ENCODE measurements at places on chromosomes 13 and 19.

DNA sequence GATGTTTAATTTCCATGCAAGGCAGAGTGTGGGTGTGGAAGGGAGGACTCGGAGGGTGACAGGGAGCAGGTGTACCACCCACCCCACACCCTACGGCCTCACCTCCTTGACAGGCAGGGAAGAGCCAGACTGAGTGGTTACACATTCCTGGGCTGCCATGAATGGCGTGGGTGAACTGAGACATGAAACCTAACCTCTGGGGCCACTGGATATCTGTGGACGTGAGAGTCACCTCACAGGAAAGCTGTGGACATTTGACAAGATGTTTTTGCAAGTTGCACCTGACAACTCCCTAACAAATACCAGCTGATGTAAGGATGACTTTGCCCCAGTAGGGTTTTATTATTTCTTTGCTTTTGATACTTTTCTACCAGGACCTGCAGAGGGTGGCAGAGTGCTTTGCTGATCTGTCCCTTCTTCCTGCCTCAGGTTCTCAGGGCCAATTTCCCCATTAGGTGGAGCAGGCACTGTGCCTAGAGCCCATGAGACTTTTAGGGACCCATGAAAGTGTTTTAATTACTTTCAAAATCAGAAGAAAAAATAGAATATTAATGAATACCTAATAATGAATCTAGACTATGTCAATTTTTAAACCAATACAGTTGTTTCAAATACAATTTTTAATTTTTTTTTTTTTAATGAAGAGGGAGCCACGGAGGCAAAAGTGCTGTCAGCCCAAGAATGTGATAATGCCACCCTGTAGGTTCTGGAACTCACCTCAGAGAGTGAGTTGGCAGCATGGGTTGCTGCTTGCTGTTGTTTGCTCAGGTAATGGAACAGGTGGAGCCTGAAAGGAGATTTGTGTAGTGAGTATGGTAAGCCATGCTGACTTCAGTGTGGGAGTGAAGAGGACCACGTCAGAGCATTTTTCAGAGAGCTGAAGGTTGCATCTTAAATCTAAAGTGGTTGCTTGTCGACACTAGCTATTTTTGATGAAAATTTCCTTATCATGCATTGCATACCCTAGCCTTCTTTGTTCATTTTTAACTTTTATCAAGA, 58.0 kb upstream of the CYSLTR2 start:
- peak; percentile 30 for DNase-seq

DNA sequence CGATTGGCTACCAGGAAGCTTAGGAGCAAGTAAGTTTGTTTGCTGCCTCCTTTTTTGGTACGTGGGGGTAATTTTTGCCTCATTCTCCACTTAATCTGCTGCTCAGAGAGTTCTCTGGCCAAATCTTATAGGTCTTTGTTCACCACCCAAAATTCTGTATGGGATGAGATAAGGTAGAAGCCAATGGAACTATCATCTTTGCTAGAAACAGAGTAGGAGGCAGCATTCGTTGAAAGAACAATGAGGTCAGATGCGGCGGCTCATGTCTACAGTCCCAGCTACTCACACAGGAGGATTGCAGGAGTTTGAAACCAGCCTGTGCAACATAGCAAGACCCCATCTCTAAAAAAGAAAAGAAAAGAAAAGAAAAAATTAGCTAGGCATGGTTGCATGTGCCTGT, 5.0 kb upstream of the DNAAF3 start:
- DNase-seq = no peak

DNA sequence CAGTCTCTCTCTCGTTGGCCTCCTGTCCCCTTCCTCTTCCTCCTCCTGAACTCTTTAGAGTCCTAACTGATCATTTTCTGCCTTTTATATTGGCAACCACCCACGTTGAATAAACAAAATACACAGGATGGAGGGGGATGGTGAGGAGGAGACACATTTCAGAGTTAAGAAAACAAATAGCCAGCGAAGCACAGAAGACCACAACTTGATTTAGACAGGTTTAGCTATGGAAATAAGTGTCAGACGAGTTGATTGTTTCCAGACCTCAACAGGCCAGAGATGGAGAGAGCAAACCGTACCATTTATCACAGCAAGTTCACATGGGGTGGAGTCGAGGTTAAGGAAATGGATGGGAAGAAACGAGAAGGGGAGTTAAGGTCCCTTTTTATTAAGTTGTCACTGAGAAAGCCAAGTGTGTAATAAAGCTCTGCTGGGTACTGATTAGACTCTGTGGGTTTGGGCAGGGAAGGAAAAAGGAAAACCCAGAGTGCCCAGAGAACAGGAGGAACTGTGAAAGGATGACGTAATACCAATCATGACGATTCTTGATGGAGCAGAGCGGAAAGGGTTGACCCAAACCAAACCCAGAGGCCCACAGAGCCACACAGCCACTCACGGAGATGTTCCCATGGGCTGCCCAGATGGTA, 11.1 kb upstream of the SERP2 start:
- DNase-seq = no peak

DNA sequence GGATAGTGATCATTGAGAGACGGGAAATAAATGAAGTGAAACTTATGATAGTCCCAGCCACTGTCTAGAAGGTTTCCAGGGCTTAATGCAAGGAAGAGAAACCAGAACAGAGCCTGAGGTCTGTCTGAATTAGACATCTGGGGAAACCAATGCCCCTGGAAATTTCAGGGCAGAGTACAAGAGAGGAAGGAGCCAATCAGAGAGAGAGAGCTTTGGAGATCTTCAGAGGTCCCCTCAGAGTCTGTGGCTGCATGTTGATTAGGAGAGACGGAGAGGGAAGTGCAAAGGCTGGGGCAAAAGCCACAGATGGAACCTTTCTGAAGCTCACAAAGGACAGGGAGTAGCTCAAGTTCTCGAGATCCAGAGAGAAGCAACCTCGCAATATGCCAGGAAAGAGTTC, 378.0 kb downstream of the DNAJC15 start:
- no peak for DNase-seq

GRCh38 chr13:24868874-24869273, 104.9 kb downstream of the RNF17 start:
- no peak for DNase-seq

- DNase-seq = no peak
Measured at GRCh38 chr19:29714371-29714952, 599 bp downstream of the C19orf12 start.

- DNase-seq = no peak
Measured at GRCh38 chr13:38384171-38384570, 34.5 kb downstream of the UFM1 start.

DNA sequence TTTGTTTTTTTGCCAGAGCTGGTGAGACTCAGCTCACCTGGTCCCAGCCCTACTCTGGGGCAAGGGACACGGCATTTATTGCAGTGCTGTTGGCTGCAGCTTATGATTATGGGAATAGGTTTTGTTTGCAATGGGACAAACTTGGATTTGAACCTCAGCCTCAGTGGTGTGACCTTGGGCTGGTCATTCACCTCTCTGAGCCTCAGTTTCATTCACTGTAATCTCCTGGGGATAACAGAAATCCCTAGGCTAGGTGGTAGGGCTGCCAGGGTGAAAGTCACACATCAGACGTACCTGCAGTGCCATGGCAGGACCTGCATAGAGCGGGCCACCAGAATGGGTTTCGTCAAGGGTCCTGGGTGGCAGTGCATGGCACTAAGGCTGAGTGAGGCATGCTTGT, 73.7 kb upstream of the MEDAG start:
- no peak for DNase-seq

GRCh38 chr13:60165391-60166099, 1.8 kb upstream of the DIAPH3 start:
- no peak for DNase-seq

DNA sequence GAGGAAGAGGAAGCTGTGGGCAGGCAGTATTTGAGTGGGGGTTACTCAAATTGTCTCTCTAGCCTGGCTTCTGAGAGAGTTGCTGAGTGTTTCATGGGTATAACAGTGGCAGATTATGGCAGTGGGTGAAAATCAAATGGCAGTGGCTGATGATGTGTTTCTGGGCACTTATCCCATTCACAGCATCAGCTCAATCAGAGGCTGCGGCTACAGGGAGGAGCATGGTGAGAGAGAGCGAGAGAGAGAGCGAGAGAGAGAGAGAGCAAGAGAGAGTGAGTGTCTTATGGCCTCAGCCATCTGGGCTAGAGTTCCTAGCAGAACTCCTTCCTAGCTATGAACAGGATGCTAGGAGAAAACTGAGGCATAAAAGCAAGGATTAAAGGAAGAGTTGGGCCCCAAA, 178.9 kb downstream of the OLFM4 start:
- DNase-seq = no peak

DNA sequence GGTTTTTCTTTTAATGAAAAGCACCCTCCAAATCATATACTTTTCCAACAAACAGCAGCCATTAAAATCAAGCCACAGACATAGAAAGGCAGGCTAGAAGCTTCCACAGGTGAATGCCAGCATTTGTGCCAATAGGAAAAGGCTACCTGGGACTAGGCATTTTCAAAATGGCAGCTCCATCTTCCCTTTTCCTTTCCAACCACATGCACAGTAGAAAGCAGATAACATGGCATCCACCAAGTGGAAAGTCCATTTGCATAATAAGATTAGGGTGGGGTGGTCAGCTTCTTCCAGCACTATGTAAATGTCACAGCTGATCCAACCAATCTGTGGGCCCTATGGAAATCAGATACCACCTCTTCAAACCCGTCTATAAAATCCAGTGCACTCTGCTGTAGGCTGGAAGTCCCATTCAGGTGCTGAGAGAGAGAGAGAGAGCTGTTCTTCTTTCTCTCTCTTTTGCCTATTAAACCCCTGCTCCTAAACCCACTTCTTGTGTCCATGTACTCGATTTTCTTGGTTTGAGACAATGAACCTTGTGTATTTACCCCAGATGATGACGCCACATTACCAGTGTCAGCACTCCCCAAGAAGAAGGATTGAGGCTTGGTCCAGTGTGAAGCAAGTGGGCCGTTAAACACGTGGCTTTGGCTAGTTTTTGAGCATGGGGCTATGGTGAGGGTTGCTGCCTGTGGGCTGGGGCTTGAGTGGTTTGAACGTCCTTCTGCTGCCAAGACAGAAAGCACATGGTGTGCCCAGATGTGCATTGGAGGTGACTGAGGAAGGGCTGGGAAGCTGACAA, 24.2 kb upstream of the IGFL1 start:
- DNase-seq = no peak

DNA sequence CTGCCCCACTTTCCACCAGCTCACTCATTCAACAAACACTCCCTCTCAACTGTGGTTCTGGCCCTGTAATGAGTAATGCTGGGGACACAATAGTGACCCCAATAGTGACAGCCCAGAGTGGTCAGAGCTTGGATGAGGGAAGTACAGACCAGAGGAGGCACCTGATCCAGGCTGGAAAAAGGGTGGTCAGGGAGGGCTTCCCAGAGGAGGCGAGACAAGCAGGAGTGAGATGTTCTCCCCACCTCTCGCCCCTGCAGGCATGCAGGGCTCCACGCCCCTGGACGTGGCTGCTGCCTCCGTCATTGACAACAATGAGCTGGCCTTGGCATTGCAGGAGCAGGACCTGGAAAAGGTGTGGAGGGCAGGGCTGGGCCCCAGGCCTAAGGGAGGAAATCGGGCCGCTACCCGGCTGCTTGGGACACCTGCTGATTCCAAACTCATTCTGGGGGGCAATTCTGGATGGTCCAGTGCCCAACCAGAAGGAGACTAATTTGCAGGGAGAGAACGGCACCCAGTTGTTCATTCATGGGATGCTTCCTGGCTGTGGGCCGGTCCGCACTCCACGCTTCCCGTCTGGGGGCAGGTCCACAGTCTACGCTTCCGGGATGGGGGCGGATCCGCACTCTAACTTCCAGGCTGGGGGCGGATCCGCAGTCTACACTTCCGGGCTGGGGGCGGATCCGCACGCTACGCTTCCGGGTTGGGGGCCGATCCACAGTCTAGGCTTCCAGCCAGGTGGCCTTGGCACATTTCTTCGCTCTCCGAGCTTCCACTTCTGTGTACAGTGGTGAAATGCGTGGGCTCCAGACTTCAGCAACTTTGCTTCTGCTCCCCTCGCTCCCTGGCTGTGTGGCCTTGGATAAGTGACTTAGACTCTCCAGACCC, 63.4 kb downstream of the RYR1 start:
- no peak for DNase-seq

DNA sequence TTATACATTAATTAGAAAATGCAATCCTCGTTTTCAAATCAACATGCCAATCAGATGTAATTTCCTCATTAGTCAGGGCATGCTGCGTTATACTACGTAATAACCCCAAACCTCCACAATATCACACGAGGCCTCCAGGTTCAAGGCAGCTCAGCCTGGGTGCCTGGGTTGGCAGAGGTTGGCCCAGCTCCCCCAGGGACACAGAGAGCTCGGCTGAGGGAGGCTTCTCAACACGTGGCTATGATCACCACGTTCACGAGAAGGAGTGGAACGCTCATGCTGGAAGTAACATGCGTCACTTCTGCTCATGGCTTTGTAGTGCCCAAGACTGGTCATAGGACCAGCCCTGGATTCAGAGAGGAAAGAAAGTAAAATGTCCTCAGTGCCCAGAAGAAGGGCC, 144.9 kb upstream of the SOX1 start:
- DNase-seq = no peak

DNA sequence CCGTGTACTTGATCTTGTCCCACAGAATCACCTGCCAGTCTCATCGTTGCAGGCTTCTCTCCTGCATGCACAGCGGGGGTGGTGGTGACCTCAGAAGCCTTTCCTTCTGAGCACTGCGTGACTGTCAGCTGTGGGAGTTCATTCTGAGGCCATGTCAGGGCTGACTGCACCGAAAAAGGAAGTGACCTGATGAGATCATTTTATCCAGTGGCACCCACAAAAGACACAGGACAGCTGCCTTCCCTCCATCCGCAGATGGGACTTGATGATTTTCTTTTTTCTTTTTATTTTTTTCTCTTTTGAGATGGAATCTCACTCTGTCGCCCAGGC, 89.7 kb downstream of the RAB20 start:
- DNase-seq = no peak

- DNase-seq = no peak
Measured at GRCh38 chr19:40646743-40647254, 43.7 kb downstream of the NUMBL start.

- no peak for DNase-seq
Measured at GRCh38 chr13:111212517-111212873, 97.4 kb downstream of the ARHGEF7 start.

GRCh38 chr19:17020385-17020784, 6.2 kb downstream of the CPAMD8 start:
- no peak for DNase-seq

- no peak for DNase-seq
Measured at GRCh38 chr13:24763596-24764275, at the start of gene RNF17. RNF17 (plus strand) TSS chr13:24764169; CDS start chr13:24764204, 35 bp downstream.

DNA sequence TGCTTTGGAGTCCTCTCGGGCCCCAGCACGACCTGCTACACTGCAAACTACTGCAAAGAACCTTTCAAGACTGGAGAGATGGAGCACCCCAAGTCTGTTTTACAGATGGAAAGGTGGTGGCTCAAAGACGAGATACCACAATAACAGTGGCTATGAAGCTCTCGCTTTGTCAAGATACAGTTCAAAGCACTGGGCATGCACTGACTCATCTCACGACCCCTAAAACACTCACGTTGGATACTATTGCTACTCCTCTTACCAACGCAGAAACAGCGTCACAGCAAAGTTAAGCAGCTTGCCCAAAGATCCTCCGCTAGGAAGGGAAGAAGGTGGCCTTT, 24.0 kb upstream of the LAIR1 start:
- DNase-seq = no peak
